ENCODE measurements at places on chromosomes 12 and 14. TPM values are rescaled to one million over a fixed set of nuclear protein-coding genes. Genes with fewer than 3 reads are reported as not detected.

Gene RNASE7
- total RNA-seq = 11.8 TPM

Gene CMA1
- total RNA-seq = not detected

Gene HOXC13
- total RNA-seq = 6.0 TPM

Gene PIWIL1
- total RNA-seq = not detected

Gene LMNTD1
- not detected for total RNA-seq

Gene PTHLH
- total RNA-seq = 5.4 TPM

Gene RIN3
- total RNA-seq = 19.3 TPM

Gene RHOJ
- not detected for total RNA-seq

Gene TOMM20L
- not detected for total RNA-seq

Gene SLC6A12
- total RNA-seq = not detected

Gene PLA2G1B
- not detected for total RNA-seq

Gene TC2N
- total RNA-seq = 12.6 TPM

Gene SMIM41
- total RNA-seq = not detected

Gene OTX2
- not detected for total RNA-seq

Gene SLC6A15
- 96.3 TPM for total RNA-seq

Gene KRT79
- not detected for total RNA-seq

Gene GPR65
- total RNA-seq = not detected

Gene SLCO1B1
- not detected for total RNA-seq

Gene TTC9
- 0.37 TPM for total RNA-seq

Gene DAO
- not detected for total RNA-seq

Gene SERPINA9
- total RNA-seq = not detected

Gene NTN4
- 96.4 TPM for total RNA-seq

Gene MYH6
- total RNA-seq = not detected

Gene ACVRL1
- total RNA-seq = not detected

Gene C3AR1
- total RNA-seq = not detected

Gene PXMP2
- 28.1 TPM for total RNA-seq

Gene APOF
- not detected for total RNA-seq

Gene KCNA5
- total RNA-seq = not detected

Gene SIX1
- total RNA-seq = 0.33 TPM

Gene CLEC9A
- not detected for total RNA-seq

Gene KRT6C
- 0.19 TPM for total RNA-seq

Gene PTCSC3
- total RNA-seq = not detected

Gene FIGNL2
- total RNA-seq = not detected

Gene REM2
- 0.47 TPM for total RNA-seq

Gene OR6C2
- not detected for total RNA-seq
